ENCODE measurements at places on chromosomes 7 and 10. TPM values are rescaled to one million over a fixed set of nuclear protein-coding genes. Genes with fewer than 3 reads are reported as not detected.

Gene CDK1
- 33.6 TPM for total RNA-seq

Gene CLDN4
- 1.5 TPM for total RNA-seq

Gene LIPJ
- not detected for total RNA-seq

Gene GSTO2
- total RNA-seq = 50.1 TPM

Gene RAPGEF5
- 7.6 TPM for total RNA-seq

Gene CYP2C19
- not detected for total RNA-seq

Gene DNAJC12
- total RNA-seq = 0.23 TPM

Gene SVIL
- total RNA-seq = 13.4 TPM

Gene NPC1L1
- not detected for total RNA-seq

Gene PRLHR
- total RNA-seq = not detected

Gene TEX36
- not detected for total RNA-seq

Gene FLNC
- 0.11 TPM for total RNA-seq

Measured in hair follicular keratinocyte (primary cell).